ENCODE measurements at places on chromosomes 2 and 18. TPM values are rescaled to one million over a fixed set of nuclear protein-coding genes. Genes with fewer than 3 reads are reported as not detected.

- no peak overlapping the region for H3K4me3 ChIP-seq
- H3K4me1 ChIP-seq: no peaks in the 10 kb centered on the region
- no peak for DNase-seq
- no peak overlapping the region for H3K27ac ChIP-seq
- H3K27me3 ChIP-seq: no peaks in the 10 kb centered on the region
Measured at GRCh38 chr2:221337957-221338685, 234.0 kb downstream of the EPHA4 start.

DNA sequence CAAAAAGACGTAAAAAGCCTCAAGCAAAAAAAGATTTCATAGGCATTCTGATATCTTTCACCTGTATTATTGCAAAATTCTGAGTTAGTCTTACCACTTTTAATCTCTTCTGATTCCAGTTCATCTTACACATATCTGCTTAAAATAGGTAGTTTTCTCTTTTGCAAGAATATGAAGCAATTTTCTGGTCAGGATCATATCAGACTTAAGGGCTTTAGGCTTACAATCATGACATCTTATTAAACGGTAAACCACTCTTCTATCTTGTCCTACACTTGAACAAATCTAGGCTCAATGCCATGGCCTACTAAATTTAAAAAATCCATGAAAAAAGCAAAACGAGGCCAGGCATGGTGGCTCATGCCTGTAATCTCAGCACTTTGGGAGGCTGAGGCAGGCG lies 50.1 kb upstream of the GAREM1 start:
- H3K4me3 ChIP-seq: no peak overlapping the region
- H3K36me3 ChIP-seq: no peaks in the 10 kb centered on the region
- no peaks in the 10 kb centered on the region for H3K4me1 ChIP-seq
- DNase-seq: no peak

- no peak overlapping the region for H3K27ac ChIP-seq
- no peak overlapping the region for H3K4me3 ChIP-seq
- DNase-seq: no peak
- H3K27me3 ChIP-seq: no peaks in the 10 kb centered on the region
Measured at GRCh38 chr2:98915751-98916358, 20.2 kb downstream of the CRACDL start.

- no peak overlapping the region for H3K27ac ChIP-seq
- H3K4me3 ChIP-seq: no peak overlapping the region
Measured at GRCh38 chr2:155030296-155030695, 331.8 kb downstream of the KCNJ3 start.

DNA sequence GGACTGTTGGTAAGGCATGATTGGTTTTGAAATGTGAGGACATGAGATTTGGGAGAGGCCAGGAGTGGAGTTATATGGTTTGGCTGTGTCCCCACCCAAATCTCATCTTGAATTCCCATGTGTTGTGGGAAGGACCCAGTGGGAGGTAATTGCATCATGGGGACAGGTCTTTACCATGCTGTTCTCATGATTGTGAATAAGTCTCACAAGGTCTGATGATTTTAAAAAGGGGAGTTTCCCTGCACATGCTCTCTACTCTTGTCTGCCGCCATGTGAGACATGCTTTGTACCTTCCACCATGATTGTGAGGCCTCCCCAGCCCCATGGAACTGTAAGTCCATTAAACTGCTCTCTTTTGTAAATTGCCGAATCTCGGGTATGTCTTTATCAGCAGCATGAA lies 5.4 kb downstream of the CMPK2 start:
- H3K27ac ChIP-seq: no peak overlapping the region
- H3K36me3 ChIP-seq: no peaks in the 10 kb centered on the region
- no peak overlapping the region for H3K4me3 ChIP-seq

DNA sequence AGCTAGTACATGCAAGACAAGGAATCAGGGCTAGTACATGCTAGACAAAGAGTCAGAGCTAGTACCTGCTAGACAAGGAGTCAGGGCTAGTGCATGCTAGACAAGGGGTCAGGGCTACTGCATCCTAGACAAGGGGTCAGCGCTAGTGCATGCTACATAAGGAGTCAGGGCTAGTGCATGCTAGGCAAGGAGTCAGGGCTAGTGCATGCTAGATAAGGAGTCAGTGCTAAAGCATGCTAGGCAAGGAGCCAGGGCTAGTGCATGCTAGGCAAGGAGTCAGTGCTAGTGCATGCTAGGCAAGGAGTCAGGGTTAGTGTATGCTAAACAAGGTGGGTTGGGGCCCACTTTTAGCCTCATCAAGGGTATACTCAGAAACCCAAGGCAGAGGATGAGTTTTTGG lies 90.1 kb upstream of the FAM136A start:
- H3K36me3 ChIP-seq: no peaks in the 10 kb centered on the region
- no peaks in the 10 kb centered on the region for H3K27me3 ChIP-seq
- H3K27ac ChIP-seq: no peak overlapping the region
- no peak overlapping the region for H3K4me3 ChIP-seq
- DNase-seq: no peak
- H3K4me1 ChIP-seq: no peaks in the 10 kb centered on the region

DNA sequence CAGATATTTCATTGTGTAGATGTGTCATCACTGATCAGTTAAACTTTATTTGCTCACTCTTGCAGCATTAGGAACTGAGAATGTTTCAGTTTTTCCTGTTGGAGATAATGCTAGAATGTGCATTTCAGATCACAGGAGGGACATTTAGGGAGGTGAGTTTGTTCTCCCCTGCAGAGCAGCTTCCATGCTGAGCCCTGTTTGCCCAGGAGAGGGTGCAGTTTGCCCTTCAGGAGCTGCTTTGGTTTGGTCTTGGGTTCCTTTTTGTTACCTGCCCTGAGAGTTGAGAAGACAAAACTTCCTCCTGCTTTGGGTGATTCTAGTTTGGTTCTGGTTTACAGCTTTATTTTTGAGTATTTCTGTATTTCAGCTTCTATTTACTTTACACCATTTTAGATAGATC lies 49.9 kb downstream of the DGKD start:
- H3K4me3 ChIP-seq: no peak overlapping the region
- H3K36me3 ChIP-seq: no peaks in the 10 kb centered on the region
- H3K27ac ChIP-seq: no peak overlapping the region

DNA sequence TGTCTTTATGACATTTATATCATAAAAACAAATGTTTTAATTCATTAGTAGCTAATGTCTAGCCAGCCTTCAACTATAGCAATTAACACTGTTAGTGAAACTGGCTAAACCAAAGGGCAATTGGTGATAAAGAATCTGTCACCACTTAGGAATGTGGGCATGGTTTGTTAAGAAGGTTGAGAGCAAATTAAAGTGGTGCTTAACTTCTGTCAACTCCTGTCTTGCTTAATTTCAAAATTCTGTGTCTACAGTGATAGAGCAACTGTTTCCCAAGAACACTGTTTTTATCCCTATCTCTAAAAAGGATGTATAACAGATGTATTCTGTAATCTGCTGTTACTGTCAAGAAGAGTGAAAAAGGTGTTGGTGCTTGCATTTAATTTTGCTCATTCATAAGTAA lies 36.5 kb downstream of the CFAP36 start:
- DNase-seq: no peak
- no peak overlapping the region for H3K27ac ChIP-seq
- no peak overlapping the region for H3K4me3 ChIP-seq
- peaks cover 56% of the 10 kb centered on the region for H3K36me3 ChIP-seq

- no peaks in the 10 kb centered on the region for H3K27me3 ChIP-seq
- no peaks in the 10 kb centered on the region for H3K36me3 ChIP-seq
- H3K4me3 ChIP-seq: no peak overlapping the region
- DNase-seq: no peak
Measured at GRCh38 chr2:45938649-45939511, 287.4 kb downstream of the PRKCE start.

GRCh38 chr2:234673961-234674759 lies 177.3 kb upstream of the ARL4C start:
- DNase-seq: no peak
- H3K27me3 ChIP-seq: no peaks in the 10 kb centered on the region
- no peaks in the 10 kb centered on the region for H3K36me3 ChIP-seq
- no peak overlapping the region for H3K27ac ChIP-seq
- H3K4me3 ChIP-seq: no peak overlapping the region
- peaks cover 16% of the 10 kb centered on the region for H3K4me1 ChIP-seq

GRCh38 chr2:80499095-80499494 lies 194.5 kb upstream of the LRRTM1 start:
- H3K4me1 ChIP-seq: no peaks in the 10 kb centered on the region
- no peak overlapping the region for H3K4me3 ChIP-seq
- H3K27me3 ChIP-seq: no peaks in the 10 kb centered on the region
- no peaks in the 10 kb centered on the region for H3K36me3 ChIP-seq
- no peak for DNase-seq

GRCh38 chr18:63159590-63159989 lies 160.0 kb downstream of the BCL2 start:
- H3K36me3 ChIP-seq: no peaks in the 10 kb centered on the region
- peak overlapping the region; percentile 93 for H3K27ac ChIP-seq
- no peaks in the 10 kb centered on the region for H3K27me3 ChIP-seq
- DNase-seq: no peak

GRCh38 chr2:137942037-137942832 lies 22.0 kb upstream of the HNMT start:
- no peak overlapping the region for H3K4me3 ChIP-seq
- H3K27ac ChIP-seq: no peak overlapping the region
- DNase-seq: no peak
- H3K4me1 ChIP-seq: no peaks in the 10 kb centered on the region

G6PC2 gene
- not detected for total RNA-seq

MLPH gene
- total RNA-seq: 34.6 TPM

CNTNAP5 gene
- total RNA-seq: not detected

NAPG gene
- total RNA-seq: 26.0 TPM

All from vagina (tissue), 2 donors.